ENCODE measurements at places on chromosomes 13 and 19.

DNA sequence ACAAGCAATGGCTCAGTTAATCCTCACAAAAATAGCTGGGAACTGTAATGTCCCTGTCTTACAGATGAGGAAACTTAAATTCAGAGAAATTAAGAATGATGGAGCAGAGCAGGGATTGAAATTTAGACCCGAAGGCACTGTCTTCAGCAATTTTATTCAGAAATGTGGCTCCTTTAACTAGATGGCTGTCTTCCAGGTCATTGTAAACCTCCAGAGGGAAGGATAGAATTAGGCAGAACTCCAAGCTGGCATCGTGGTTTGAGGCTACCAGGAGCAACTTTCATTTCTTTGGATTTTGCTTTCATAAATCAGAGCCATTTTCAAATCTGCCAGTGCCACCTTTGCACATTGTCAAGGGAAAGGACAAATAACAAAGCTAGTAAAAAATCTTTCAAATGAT is 339.0 kb downstream of the DCT start:
- DNase-seq, result no peak

- no peak for DNase-seq
These were observed 32.5 kb downstream of the FGF14 start for GRCh38 chr13:102369302-102369701.

GRCh38 chr13:50457415-50458393 is 385.8 kb downstream of the DLEU7 start:
- DNase-seq, result peak; percentile 80

GRCh38 chr19:17135001-17135853 is 59.6 kb downstream of the MYO9B start:
- DNase-seq, result peak; percentile 97

DNA sequence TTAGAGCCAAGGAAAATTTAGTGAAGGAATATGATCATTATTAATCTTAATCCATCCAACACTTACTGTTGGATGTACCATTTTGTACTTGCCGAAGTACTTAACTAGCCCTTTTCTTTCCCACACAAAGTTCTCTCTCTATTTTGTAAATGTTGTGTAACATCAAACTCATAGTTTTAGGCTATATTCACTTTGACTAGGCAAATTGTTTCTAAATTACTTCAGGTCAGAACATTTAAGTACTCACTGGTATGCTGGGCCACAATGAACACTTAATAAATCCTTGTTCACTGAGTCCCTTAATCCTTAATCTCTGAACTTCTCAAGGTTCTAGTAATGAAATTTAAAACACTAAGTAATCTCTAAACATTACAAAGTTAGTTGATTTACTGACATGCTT is 49.3 kb upstream of the EEF1AKMT1 start:
- DNase-seq, result no peak

- DNase-seq, result no peak
These were observed 233.3 kb upstream of the NBEA start for GRCh38 chr13:34708566-34709313.

DNA sequence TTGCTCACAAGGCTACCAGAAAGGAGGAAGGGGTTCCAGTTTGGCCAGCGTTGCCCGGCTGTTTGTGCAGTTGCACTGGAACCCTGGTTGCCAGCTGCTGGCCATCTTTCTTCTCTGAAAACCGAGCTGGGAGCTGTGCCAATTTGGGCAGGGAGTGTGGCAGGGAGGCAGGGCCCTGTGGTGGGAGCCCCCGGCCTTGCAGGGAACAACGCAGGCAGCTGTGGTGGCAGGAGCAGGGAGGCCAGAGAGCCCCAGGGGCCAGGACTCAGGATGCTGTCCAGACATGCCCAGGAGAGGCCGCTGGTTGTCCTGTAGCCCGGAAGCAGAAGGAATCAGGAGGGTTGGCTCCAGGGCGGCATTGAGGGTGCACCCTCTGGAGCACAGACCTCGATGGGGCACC is 4.8 kb downstream of the KMT5C start:
- DNase-seq, result no peak

Data from skin of body (tissue), 3 donors.